ENCODE measurements at places on chromosomes 4 and X.

DNA sequence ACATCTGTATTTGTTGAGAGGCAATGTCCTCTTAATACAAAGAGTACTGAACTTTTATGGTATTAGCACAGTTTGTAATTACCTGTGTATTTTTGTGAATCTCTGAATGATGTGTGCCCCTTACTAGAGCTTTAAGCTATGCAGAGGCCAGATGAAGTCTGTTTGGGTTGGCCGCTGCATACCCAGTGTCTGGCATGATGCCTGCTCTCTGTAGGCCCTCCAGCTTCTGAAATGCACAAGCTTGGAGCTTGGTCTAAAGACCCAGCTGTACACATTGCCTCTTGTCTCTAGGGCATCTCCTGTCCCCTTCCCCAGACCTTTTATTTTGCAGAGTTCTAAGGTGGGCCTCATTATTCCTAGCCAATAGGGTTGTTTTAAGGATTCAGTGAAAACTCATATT is 68.6 kb downstream of the CDS1 start:
- no peak for DNase-seq

DNA sequence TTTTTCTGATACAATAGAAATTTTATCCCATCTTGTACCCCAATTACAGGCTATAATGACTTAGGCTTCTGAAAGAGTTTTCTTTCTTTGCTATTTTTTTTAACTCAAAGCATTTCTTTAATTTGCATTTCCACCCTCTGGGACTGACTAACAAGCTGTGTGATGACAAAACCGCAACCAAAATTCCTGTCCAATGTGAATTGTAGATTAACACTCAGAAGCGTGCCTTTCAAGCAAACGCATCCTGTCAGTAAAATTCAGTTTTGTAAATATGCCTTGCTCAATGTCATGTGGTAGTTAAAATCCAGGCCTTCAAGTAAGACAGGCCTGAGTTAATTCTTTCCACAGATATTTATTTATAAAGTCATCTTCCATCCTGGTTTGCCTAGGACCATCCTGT is 50.3 kb downstream of the STK32B start:
- DNase-seq = peak; percentile 79

DNA sequence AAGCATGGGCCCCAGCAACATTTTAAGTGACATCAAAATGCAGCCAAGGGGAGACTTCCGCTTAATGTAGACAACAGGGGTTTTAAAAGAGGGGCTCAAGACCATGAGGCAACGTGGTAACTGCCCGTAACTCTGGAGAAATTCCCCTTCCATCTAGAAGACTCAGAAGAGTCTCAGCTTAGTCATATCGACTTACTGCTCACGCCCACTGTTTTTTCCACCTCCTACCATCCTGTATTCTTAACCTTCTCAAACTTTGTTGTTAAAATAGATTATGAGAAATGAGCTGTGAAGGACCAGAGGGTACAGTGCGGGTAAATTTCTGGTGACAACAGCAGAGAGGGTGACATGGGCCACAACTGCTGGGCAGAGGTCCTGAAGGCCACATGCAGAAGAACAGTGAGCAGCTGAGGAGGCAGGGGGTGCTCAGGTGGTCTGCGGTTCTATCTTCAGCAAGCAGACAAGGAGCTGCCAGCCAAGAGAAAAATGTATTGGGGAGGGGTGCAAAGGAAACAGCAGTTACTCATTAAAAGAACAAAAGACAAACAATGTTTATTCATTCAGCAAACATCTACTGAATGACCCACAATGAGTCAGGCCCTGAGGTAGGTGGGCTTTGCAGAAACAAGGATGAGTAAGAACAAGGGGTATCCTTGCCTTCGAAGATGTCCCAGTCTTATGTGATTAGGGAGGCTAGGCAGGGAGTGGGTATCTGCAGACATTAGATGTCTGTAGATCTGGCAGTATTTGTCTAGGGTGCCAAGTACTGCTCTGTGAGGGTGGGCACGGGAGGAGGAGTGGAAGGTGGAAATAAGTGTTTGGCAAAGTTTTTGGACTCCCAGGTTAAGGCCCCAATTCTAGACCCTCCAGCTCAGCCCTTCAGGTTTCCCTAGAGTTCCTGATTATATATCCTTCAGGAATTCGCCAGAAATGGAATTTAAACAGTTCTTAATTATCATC is 175.3 kb downstream of the TSPAN5 start:
- DNase-seq = peak; percentile 67

- DNase-seq = no peak
These were observed 77.3 kb downstream of the SMIM20 start for GRCh38 chr4:25991340-25991739.

DNA sequence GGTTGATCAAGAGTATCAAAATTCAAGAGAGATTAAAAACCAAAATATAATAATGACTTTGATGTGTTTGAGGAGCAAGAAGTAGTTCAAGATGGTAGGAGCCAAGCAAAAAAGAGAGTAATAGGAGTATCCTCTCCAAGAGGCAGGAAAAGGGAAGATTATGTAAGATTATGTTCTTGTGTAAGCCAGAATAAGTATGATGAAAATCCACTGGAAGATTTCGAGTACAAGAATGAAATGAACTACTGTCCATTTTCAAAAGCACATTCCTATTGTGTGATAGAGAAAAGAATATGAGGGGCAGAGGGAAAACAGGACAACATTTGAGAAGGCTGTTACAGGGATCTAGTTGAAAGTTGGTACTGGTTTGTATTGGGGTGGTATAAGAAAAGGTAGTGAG is 659.6 kb upstream of the INTU start:
- no peak for DNase-seq

- DNase-seq = peak; percentile 1
These were observed 578 bp downstream of the APOOL start for GRCh38 chrX:85004255-85004654.

GRCh38 chr4:5783486-5783885 is 72.5 kb downstream of the EVC start:
- no peak for DNase-seq
